Keratinocyte (primary cell): ENCODE measurements at places on chromosomes 6 and 20.

GRCh38 chr6:137099689-137100403 is 55.1 kb upstream of the IL20RA start:
- DNase-seq = no peak

GRCh38 chr6:108895571-108895970 is 47.3 kb downstream of the ARMC2 start:
- DNase-seq = no peak

DNA sequence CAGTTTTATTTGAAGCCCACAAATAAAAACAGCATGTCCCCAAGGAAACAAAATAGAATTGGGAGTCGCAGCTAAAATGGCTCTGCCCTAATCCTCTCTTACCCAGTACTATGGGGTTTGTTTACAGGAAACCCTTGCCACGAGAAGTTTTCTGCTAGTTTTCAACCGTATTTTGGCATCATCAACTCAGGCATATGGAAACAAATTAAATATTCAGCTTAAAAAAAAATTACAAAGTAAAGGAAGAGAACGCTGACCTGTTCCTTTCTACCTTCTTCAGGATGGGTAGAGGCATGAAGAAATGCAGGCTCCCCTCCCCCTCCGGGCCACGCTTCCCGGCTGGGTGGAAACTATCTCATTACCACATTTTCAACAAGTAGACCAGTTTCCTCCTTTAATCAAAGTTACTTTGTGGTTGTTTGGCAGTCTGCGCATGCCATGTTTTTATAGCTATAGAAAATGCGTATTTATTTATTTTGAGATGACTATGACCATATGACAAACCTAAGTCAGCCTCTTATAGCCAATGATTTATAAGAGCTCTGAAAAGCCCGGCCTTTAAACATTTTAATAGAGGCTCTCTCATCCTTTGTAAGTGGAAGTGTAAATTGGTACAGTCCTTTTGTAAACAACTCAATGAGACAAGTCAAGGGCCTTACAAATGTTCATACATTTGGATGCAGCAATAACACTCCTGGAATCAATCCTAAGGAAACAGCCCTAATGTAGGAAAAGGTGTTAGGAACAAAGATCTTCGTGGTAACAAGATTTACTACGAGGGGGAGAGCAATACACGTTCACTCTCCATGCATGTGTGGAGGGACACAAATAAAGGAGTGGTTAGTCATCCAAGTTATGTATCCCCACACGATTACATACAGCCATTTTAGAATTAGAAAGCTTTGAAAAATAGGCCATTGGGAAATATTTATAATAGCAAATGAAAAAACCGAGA is 16.1 kb upstream of the ZNF217 start:
- DNase-seq = no peak

DNA sequence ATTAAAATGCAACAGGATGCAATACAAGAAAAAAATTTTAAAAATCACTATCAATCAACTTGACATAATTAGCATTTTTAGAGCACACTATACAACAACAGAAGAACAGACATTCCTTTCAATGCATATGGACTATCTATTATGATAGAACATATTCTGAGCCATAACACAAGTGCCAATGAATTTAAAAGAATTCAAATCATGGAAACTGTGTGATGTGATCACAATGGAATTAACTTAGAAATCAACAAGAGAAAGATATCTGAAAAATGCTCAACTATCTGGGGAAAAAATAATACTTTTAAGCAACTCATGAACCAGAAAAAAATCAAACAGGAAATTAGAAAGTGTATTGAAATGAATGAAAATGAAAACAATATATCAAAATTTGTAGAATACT is 106.3 kb downstream of the ADTRP start:
- DNase-seq = no peak

DNA sequence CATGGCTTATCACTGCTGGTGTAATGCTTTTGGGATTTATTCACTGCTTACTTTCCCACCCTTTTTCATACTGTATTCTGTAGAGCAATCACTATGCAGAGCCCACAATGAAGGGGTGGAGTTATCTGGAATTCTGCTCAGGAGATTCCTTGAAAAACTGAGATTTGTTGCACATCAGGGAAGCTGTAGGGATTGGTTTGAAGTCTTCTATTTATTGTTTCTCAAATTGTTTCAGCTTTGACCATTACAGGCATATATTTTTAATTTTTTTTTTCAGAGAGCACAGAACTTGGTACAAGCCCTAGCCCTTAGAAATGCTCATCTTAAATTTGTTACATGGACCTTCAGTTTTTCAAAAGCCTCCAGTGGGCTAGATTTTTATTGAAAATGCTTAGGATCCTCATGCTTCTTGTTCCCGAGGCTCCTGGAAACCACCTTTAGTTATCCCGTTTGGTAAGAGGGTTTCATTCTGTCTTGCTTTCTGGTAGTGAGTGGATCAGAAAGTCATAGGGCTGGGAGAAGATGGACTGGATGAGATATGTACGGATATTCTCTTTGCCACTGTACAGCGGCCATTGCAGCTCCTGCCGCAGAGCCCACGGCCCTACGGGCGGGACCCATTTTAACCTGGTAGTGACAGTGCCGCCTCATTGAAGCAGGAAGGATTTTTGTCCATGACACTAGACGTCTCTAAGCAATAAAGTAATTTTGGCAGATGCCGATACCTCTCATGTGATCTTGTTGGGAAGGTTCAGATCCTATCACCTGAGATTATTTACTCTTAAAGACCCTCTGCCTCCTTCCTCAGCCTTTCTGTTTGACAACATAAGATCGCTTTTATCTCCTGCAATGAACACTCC is 45.3 kb upstream of the ZNF184 start:
- DNase-seq = no peak

- no peak for DNase-seq
These were observed 94.6 kb downstream of the LRRC1 start for GRCh38 chr6:53889365-53889764.
